ENCODE measurements at places on chromosomes 7 and 10.

GRCh38 chr10:90872648-90873020 lies 860 bp downstream of the RPP30 start:
- no peak for DNase-seq

DNA sequence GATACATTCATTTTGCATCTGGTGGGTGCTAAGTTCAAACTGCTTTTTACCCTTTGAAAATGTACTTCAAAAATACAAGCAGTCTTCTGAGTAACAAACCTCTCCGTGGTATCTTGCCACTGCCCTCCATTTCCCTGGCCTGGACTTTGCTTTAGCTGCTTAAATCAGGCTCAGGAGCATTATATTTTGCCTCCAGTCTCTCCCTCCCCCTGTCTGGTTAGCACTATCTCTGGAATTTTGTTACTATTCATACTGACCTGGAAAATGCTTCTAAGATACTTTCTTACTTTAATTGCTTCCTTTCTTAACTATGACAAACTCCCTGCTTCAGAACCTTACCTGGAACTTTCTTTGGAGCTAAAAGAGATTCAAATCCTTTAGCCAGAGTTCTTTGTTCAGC lies 369.8 kb downstream of the GFRA1 start:
- DNase-seq: no peak

DNA sequence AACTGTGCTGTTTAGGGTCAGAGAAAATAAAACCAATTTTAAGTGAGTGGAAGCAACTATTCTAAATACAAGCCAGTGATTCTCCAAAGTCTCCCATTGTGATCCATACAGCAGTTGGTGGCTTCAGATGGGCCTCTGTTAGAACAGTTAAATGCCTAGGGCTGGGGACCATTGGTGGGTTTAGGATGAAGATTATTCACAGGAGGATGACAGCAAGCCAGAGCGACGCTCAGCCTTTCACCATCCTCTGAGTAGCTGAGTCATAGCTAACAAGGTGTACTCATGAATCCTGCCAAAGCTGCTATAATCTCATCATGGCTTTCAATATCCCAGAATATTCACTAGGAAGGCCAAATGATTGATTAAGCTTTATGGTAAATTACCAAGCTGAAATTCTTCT lies 39.6 kb downstream of the STARD3NL start:
- DNase-seq: no peak

DNA sequence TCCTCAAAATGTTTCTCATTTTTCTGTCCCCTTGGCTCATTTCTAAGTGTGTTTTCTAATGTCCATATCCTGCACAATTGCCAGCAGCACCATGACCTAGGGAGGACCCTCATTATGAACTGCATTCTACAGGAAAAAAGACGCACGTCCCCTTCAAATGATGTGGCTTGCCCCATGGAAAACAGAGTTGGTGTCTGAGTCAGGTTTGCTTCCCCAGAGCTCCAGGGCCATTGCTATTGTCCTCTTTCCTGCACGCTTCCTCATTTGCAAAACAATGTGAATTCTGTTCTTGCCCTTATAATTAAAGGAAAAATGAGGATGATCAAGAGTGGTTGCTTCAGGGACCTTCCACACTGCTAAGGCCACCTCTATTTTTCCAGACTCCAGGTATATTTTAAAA lies 14.7 kb upstream of the ASB4 start:
- DNase-seq: no peak

DNA sequence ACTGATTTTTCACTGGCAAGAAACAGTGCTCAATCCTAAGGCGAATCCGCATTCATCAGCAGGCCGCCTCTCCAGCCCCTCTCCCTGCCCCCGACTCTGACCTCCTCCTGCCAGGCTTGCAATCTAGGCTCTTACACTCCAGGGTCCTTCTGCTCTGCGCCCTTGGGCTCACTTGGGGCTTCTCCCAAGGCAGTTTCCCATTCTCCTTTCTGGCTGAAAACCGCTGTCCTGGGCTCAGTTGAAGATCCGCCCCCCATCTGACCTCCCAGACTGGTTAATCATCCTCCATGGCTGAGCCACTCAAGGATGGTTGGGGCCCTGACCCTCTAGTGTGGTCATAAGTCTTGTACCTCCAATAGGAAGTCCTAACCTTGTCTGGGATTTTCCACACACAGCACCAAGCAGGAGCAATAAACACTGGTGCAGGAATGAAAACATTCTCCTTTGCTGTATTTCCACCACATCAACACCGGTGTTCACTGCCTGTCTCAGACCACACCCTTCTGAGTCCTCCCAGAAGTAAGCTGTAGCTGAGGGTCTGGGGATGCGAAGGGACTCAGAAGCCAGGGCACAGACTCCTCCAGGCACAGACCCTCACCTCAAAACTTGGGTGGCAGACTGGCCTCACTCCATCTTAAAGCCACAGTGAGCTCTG lies 42.4 kb downstream of the TNS3 start:
- DNase-seq: no peak

- no peak for DNase-seq
These were observed 119.0 kb downstream of the FZD1 start for GRCh38 chr7:91383053-91383904.

DNA sequence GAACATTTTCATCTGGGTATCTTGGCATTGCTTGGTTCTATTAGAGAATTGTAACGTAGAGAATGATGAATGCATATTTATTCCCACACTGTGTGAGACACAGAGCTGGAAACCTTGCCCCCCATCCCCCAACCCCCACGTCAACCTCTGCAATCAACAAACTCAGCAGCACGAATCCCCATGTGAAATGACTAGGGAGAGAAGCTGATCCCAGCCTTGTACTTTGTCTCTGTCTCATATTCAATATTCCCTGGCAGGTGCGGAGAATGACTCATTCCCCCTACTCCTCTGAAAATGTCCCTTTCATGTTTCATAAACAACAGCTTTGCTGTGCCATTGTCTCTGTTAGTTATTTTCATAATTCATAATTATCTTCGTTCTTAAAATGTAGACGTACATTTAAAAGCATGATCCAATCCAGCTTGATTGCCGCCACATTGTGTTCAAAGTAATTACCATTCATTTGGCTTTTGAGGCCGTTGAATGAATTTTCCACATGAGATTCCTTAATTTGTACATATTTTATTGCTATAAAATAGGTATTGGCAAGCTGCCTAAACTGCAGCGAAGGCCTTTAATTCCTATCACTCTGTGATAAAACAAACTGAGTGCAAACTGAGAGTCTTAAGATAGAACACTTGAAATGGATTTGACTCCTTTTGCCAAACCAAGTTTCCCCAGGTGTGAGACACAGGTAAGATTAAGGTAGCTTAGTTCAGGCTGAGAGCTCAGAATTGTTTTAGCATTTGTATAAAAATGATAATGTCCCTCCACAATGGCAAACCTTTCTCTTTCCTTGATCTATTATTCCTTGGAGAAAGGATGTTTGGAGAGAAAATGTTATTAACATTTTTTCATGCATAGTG lies 920.2 kb downstream of the TYW1 start:
- peak; percentile 65 for DNase-seq

- DNase-seq: no peak
These were observed 139.0 kb downstream of the TPST1 start for GRCh38 chr7:66344166-66344565.

- DNase-seq: no peak
These were observed 14.0 kb upstream of the ADD3 start for GRCh38 chr10:109993551-109994330.

DNA sequence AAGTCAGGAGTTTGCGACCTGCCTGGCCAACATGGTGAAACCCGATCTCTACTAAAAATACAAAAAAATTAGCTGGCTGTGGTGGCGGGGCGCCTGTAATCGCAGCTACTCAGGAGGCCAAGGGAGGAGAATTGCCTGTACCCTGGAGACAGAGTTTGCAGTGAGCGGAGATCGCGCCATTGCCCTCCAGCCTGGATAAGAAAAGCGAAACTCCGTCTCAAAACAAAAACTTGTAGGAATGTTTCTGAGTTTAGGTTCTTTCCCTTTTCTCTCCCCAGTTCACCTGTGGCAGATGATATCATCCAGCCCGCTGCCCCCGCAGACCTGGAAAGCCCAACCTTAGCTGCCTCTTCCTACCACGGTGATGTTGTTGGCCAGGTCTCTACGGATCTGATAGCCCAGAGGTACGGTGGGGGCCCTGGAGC lies 138.8 kb upstream of the BTBD16 start:
- no peak for DNase-seq
